Activated CD8-positive, alpha-beta memory T cell treated with anti-CD3 and anti-CD28 coated beads, Interleukin-2, amount 10 ng/mL, durations not matched to agents 7 days and 5 days (primary cell): ENCODE measurements at places on chromosomes 6 and 20.

- no peak overlapping the region for H3K4me3 ChIP-seq
- H3K27me3 ChIP-seq = peaks cover 6% of the 10 kb centered on the region
- H3K27ac ChIP-seq = no peak overlapping the region
- no peak for DNase-seq
- H3K4me1 ChIP-seq = no peaks in the 10 kb centered on the region
Measured at GRCh38 chr20:1830240-1830639, 65.0 kb upstream of the SIRPA start.

DNA sequence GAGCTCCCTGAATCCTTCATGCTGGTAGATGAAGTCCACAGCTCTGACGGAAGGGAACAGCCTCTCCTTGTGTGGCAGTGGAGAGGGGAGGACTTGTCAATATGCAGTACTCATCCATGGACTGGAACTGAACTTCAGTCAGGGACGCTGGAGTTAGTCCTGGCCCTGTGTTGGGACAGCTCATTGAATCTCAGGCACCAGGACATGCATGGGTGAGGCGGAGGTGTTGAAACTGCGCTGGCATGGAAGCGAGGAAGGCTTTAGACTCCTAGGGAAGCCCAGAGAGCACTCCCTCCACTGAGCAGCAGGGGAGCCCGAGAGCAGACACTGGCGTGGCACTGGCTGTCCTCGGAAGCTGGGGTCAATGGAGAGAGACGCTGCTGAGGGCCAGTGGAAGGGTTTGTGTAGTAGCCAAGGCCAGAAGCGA is 161.3 kb upstream of the GGTLC1 start:
- no peak for DNase-seq
- peaks cover 2% of the 10 kb centered on the region for H3K36me3 ChIP-seq
- H3K4me1 ChIP-seq = peaks cover 29% of the 10 kb centered on the region
- H3K27me3 ChIP-seq = peaks cover 21% of the 10 kb centered on the region

GRCh38 chr20:54345301-54345724 is 130.1 kb upstream of the DOK5 start:
- no peak overlapping the region for H3K4me3 ChIP-seq
- no peaks in the 10 kb centered on the region for H3K27me3 ChIP-seq
- peaks cover under 1% of the 10 kb centered on the region for H3K36me3 ChIP-seq
- DNase-seq = no peak
- H3K4me1 ChIP-seq = peaks cover 8% of the 10 kb centered on the region

GRCh38 chr20:47905628-47906347 is 120.5 kb upstream of the SULF2 start:
- H3K27ac ChIP-seq = no peak overlapping the region
- no peaks in the 10 kb centered on the region for H3K36me3 ChIP-seq
- no peak overlapping the region for H3K4me3 ChIP-seq
- no peaks in the 10 kb centered on the region for H3K4me1 ChIP-seq

DNA sequence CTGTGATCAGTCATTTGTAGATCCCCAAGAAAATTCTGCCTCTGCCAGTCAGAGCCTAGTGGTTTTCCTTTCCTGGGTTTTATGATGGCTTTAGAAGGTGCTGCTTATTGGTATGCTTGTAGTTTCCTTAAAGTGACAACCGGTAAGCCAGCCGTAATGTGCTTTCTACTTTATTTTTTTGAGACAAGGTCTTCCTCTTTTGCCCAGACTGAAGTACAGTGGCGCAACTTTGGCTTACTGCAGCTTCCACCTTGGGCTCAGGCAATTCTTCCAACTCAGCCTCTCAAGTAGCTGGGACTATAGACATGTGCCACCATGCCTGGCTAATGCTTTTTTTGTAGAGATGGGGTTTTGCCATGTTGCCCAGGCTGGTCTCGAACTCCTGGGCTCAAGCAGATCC is 23.5 kb downstream of the MCM8 start:
- no peak overlapping the region for H3K4me3 ChIP-seq
- no peak overlapping the region for H3K27ac ChIP-seq
- no peaks in the 10 kb centered on the region for H3K4me1 ChIP-seq
- no peaks in the 10 kb centered on the region for H3K27me3 ChIP-seq

DNA sequence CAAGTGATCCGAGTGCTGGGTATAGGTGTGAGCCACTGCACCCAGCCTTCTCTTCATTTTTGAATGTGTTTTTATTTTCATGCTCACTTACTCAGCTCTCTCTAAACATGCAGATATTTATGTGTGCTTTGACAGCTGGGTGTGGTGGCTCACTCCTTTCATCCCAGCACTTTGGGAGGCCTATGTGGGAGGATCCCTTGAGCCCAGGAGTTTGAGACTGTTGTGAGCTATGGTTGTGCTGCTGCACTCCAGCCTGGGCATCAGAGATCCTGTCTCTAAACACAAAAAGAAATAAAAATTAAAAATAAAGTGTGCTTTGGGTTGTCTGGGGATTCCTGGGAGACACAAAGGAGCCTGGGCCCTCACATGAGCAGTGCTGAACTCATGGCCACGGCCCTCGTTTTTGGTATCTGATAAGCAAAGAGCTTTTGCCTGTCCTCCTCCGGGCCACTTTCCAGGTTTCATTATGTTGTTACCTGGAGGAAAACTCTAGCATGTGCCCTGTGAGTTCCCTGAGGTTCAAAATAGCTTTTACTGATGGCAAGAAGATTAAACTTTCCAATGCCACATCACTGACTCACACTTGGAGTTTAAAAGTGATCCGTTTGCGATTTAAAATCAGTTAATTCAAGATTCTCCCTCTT is 78.5 kb downstream of the CD164 start:
- H3K36me3 ChIP-seq = peaks cover 2% of the 10 kb centered on the region
- H3K4me3 ChIP-seq = no peak overlapping the region
- peaks cover 25% of the 10 kb centered on the region for H3K4me1 ChIP-seq
- no peak for DNase-seq

GRCh38 chr20:59721386-59721785 is 117.0 kb downstream of the PHACTR3 start:
- H3K4me3 ChIP-seq = no peak overlapping the region
- H3K27me3 ChIP-seq = no peaks in the 10 kb centered on the region
- peak; percentile 5 for DNase-seq

GRCh38 chr6:147677647-147678046 is 169.2 kb downstream of the SAMD5 start:
- no peak overlapping the region for H3K4me3 ChIP-seq
- H3K27ac ChIP-seq = no peak overlapping the region
- no peaks in the 10 kb centered on the region for H3K36me3 ChIP-seq
- no peaks in the 10 kb centered on the region for H3K27me3 ChIP-seq
- DNase-seq = no peak

DNA sequence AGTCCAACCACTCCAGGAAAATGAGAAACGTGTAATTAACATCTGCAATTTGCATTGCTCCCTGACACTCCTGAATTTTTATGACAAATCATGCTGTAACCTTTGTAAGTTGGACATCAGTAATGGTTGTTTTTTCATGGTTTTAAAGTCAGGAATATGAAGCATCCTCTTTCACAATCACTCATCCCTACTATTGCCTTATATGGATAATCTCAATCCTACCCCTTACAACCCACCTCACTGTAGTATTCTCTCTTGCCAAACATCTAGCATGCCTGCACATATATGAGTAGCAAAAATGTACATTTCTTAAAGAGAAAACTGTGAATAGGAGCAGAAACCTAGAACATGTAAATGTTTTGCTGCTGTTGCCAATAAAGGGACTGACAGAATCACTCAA is 729.5 kb downstream of the KIF16B start:
- DNase-seq = no peak
- no peaks in the 10 kb centered on the region for H3K27me3 ChIP-seq
- no peaks in the 10 kb centered on the region for H3K4me1 ChIP-seq
- H3K27ac ChIP-seq = no peak overlapping the region

GRCh38 chr6:152642578-152643375 is 5.6 kb upstream of the SYNE1 start:
- H3K36me3 ChIP-seq = no peaks in the 10 kb centered on the region
- no peak overlapping the region for H3K27ac ChIP-seq
- H3K4me1 ChIP-seq = no peaks in the 10 kb centered on the region
- peaks cover 28% of the 10 kb centered on the region for H3K27me3 ChIP-seq
- H3K4me3 ChIP-seq = no peak overlapping the region

DNA sequence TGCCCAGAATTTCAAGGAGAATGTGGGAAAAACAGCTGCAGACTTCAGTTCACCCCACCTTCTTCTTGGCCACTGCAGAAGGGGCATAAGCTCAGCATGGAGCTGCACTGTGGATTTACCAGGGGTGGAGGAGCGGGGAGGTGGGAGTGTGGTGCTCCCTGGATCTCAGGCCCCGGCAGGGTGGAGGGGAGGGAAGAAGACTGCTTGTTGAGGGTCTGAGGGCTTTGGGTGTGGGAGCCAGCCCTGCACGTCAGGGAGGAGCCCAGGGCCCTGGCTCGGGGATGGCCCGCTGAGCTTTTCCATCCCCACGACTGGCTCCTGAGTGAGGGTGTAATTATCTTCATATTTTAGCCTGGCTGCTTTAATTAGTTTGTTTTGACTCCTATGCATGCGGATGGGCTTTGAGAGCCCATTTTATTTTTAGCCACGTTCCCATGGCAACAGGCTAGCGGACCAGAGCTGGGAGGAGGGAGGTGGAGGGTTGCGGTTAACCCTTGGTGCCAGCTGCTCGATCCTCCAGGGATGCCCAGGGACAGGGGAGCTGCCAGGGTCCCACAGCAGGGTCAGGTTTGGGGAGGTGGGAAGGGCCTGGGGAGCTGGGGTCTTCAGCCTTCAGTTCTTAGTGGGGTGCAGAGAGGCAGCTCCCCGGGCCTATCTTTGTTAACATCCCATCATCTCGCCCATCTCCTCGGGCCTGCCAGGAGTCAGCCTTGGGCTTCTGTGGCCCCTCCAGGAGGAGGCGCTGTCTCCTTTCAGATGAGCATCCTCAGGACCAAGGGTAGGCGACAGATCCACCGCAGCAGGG is 68.2 kb downstream of the RAB44 start:
- H3K4me1 ChIP-seq = peaks cover 37% of the 10 kb centered on the region
- H3K27me3 ChIP-seq = no peaks in the 10 kb centered on the region
- H3K4me3 ChIP-seq = no peak overlapping the region
- peak; percentile 90 for DNase-seq
- no peaks in the 10 kb centered on the region for H3K36me3 ChIP-seq
- no peak overlapping the region for H3K27ac ChIP-seq

- no peaks in the 10 kb centered on the region for H3K27me3 ChIP-seq
- H3K4me1 ChIP-seq = no peaks in the 10 kb centered on the region
- no peak for DNase-seq
- H3K36me3 ChIP-seq = no peaks in the 10 kb centered on the region
Measured at GRCh38 chr6:61977947-61978346, 308.1 kb downstream of the KHDRBS2 start.

- H3K36me3 ChIP-seq = no peaks in the 10 kb centered on the region
- no peaks in the 10 kb centered on the region for H3K27me3 ChIP-seq
- H3K4me3 ChIP-seq = no peak overlapping the region
- H3K27ac ChIP-seq = no peak overlapping the region
Measured at GRCh38 chr20:20411402-20411801, 43.5 kb downstream of the INSM1 start.

GRCh38 chr6:27873021-27873940 is 38.9 kb downstream of the OR2B2 start:
- peak overlapping the region; percentile 87 for H3K4me3 ChIP-seq
- peak; percentile 92 for DNase-seq
- peaks cover 5% of the 10 kb centered on the region for H3K36me3 ChIP-seq
- peaks cover 45% of the 10 kb centered on the region for H3K4me1 ChIP-seq
- peaks cover 4% of the 10 kb centered on the region for H3K27me3 ChIP-seq

DNA sequence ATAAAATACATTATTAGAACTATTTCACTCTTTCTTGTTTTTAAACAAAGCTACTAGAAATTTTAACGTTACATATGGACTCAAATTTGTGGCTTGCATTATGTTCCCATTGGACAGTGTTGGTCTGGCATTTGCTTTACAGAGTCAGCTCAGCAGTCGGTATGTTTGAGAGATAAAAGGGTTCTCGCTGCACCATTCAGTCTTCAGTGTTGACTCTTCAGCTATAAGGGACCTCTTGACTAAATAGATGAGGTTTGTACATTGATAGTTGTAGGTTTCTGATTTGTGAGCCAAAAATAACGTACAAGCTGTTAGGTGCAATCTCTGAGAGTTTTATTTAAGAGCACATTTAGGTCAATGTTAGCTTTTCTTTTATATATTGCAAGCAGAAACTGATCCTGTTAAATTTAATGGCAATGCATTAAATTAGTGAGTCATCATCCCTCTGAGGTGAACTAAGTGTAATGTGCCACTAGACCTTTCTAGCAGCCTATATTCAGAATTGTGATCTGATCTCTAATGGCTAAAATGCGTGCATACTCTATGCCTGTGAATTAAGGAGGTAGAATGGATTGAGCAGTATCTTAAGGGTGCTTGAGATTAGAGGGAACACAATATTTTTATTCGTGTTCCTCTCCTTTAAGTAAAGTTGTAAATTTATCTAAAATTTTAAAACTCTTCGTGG is 485.6 kb upstream of the SYNCRIP start:
- no peaks in the 10 kb centered on the region for H3K27me3 ChIP-seq
- no peak overlapping the region for H3K4me3 ChIP-seq
- DNase-seq = no peak
- H3K27ac ChIP-seq = no peak overlapping the region
- H3K36me3 ChIP-seq = no peaks in the 10 kb centered on the region
- no peaks in the 10 kb centered on the region for H3K4me1 ChIP-seq

DNA sequence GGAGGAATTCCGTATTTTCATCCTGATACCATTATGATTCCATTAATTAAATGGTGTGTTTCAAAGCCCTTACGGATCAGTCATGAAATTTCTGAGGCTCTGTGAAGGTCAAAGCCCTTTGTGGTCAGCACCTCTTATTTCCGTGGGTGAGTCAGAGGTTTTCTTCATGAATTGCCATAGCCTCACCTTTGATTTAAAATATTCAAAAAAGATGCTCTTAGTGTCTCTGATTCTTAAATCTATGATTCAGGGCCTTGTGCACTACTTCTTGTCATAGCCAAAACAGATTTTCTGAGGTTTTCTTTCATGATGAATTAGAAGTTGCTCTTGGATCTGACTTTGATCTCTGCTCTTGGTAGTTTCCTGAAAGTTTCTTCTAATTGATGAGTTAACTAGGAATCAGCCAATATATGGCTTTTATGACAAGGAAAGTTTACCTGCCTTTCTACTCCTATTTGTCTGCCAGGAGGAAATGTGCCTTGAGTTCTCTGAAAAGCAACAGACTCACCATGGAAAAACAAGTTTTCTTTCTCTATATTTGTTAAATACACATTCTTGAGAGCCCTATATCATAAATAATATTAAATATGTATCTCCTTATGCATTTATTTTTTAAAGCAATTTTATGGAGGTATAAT is 613.0 kb downstream of the UTRN start:
- DNase-seq = no peak
- H3K4me1 ChIP-seq = no peaks in the 10 kb centered on the region
- no peak overlapping the region for H3K4me3 ChIP-seq
- H3K27me3 ChIP-seq = peaks cover 10% of the 10 kb centered on the region
- H3K27ac ChIP-seq = no peak overlapping the region
- H3K36me3 ChIP-seq = peaks cover 6% of the 10 kb centered on the region

- H3K4me3 ChIP-seq = no peak overlapping the region
- no peaks in the 10 kb centered on the region for H3K4me1 ChIP-seq
- no peak overlapping the region for H3K27ac ChIP-seq
- no peaks in the 10 kb centered on the region for H3K36me3 ChIP-seq
- no peaks in the 10 kb centered on the region for H3K27me3 ChIP-seq
- no peak for DNase-seq
Measured at GRCh38 chr20:16004108-16004854, 569.0 kb downstream of the KIF16B start.
